ENCODE measurements at places on chromosomes 1 and 21.

- no peak for DNase-seq
These were observed 218.7 kb upstream of the VAMP3 start for GRCh38 chr1:7552402-7552801.

DNA sequence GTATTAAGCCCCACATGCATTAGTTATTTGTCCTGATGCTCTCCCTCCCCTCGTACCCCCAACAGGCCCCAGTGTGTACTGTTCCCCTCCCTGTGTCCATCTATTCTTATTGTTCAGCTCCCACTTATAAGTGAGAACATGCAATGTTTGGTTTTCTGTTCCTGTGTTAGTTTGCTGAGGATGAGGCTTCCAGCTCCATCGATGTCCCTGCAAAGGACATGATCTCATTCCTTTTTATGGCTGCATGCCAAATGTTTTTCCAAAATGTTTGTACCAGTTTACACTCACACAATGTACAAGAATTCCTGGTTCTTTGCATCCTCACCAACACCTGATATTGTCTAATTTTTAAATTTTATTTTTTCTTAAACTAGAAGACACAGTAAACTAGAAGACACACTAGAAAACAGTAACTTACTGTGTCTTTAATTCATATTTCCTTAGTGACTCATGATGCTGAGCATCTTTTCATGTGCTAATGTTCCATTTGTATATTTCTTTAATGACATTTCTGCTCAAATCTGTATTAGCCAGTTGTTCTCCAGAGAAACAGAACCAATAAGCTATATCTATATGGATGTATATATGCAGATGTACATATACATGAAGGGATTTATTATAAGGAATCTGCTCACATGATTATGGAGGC is 19.4 kb upstream of the USP1 start:
- DNase-seq: no peak

- no peak for DNase-seq
These were observed 137.4 kb upstream of the USP25 start for GRCh38 chr21:15592271-15592860.

DNA sequence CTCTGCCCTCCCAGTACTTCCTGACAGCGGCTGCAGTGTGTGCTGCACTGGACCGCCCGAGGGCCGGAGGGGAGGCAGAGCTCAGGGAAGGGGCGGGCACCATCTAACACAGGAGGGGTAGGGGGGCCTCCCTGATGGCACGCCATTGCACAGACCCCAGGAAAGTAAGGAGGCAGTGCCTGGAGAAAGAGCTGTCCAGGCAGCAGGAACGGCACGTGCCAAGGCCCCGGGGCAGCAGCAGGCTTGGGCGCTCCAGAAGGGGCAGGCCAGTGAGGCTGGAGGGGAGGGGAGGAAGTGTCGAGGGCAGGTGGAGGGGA is 110.7 kb downstream of the CRYAA start:
- no peak for DNase-seq

- no peak for DNase-seq
These were observed 82.8 kb upstream of the COL6A1 start for GRCh38 chr21:45898781-45899180.

GRCh38 chr21:37149411-37149810 is 76.4 kb downstream of the TTC3 start:
- no peak for DNase-seq

DNA sequence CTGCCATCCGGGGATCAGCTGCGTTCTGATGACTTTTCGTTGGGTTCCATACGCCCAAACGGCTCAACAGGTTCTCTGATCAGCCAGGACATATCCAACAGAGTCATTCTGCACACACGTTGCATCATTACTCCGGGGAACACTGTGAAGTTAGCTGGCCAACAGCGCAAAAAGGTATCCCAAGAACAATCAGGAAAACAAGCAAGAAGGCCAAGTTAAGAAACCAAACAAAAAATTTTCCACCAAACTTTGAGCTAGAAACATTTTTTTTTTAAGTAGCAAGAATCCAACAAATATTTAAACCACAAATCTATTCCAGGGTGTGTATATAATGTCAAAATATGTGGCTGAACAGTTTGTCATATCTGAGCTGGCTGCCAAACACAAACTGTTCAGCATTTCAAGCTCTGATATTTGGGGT is 29.2 kb downstream of the NID1 start:
- no peak for DNase-seq

DNA sequence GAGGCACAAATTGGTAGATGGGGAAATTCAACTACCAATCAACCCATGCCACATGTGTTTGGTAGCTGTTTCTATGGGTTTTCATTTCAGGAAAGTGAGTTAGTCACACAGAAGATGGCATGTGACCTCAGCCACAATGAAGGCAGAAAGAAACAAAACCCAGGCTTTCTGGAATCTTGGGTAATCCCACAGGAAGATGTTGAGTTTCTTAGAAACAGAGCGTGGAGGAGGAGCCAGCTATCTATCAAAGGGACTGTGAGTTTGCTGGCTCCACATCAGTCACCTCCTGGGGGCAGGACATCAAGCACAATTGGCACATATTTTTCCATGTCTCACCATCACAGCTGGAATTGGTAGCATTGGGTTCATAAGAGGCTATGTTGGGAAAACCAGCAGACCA is 188.9 kb upstream of the PLXNA2 start:
- no peak for DNase-seq

Measured in stimulated activated CD8-positive, alpha-beta memory T cell treated with anti-CD3 and anti-CD28 coated beads, Interleukin-15, amount 100 ng/mL, for 4 hours (primary cell).